ENCODE measurements at places on chromosomes 3 and 15.

DNA sequence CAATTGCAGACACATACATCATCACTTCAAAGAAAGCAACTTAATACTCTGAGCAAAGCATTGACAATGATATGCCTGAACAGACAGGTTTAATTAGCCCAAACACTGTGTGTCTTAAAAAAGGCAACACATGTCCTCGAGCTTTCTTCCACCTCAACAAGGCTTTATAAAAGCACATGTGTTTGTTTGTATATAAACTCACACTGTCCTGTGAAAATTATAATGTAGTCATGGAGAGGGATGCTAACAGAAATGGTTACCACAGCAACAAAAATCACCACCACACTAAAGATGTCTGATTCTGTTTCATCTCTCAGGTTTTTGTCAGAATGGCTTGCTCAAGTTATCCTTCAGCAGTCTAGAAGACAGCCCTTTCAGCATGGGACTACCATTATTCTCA is 314.7 kb downstream of the MAGI1 start:
- DNase-seq = no peak

DNA sequence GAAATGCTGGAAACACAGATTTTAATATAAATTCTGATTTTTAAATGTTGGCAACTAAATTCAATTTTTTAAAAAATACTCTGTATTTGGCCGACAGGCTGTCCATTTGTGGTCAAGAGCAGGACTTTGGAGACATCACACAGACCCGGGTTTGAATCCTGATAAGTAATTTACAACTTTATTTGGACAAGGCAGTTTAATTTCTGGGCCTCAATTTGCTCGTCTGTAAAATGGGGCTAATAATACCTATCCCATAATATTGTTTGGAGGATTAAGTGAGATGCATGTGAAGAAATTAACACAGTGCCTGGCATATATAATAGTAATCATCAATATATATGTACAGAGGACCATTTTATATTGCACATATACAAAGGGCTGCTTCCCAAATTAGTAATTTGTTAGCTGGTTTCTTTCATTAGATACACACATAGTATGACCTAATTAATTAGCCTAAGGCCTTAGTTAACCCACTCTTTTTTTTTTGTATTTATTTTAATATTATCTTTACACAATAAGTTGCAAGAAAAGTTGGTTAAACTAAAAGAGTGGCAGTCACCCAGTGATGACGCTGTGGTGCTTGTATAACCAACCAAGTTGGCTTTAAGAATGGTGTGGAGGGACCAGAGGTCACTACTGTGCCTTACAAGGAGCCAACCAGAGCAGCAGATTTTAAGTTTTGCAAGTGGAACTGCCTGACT is 665 bp downstream of the PIGB start:
- DNase-seq = peak; percentile 36

DNA sequence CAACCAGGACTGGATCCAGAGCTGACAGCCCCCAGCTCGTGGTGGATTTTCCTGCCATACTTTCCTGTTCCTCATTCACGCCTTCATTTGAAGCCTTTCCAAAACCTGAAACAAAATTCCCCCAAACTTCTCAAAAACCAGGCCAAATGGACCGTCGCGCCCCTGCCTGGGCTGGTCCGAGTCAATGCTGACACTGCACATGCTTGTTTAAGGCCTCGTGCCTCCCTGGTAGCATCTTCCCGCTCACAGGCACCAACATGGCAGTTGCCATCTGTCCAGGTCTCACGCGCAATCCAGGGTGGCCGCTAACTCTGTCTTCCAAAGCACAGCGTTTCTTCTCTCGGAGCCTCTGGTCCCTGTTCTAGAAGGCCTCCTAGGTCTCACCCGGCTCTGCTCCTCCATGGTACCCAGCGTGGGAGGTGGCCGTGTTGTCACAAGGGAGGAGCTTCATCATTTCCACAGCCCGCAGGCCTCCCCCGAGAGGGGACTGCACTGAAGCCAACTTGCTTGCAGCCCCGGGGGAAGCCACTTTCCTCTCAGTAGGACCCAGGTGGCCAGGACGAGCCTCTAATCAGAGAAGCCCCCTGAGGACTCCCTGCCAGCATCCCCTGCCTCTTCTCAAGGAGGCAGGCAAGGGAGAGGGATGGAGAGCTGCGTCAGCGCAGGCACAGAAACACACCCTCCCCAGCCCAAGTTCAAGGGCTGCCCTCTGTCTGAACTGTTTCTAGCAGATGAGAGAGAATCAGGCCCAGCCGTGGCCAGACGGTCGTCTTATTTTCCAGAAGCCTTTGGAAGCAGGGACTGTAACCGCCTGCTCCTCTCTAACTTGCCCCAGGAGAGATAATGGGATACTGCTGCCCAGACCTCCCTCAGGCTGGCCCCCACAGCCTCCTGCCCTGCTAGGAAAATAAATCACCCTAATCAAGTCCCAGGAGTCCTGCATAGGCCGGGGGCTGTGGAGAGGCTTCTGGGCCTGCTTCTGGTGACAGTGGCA is 152.8 kb upstream of the TLE3 start:
- no peak for DNase-seq

- no peak for DNase-seq
Measured at GRCh38 chr3:126300001-126300760, 57.0 kb downstream of the KLF15 start.

DNA sequence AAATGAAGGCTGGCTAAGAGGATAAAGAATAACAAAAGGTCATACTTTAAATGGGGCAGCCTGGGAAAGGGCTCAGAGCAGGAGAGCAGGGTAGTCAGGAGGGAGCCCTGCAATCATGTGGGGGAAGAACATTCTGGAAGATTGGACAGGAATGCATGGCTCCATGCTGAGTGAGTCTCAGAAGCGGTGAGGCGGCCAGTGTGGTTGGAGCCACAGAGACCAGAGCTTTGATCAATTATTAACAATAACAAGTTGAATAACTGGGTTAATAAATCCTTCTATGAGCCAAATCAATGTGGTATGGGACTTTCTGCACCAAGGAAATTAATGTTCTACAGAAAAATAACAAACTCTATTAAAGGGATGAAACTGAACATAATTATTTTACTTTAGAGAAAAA is 57.9 kb upstream of the DCUN1D1 start:
- DNase-seq = no peak

- DNase-seq = no peak
Measured at GRCh38 chr3:176328198-176328597, 869.1 kb downstream of the TBL1XR1 start.

GRCh38 chr3:5321666-5322340 is 134.3 kb downstream of the EDEM1 start:
- DNase-seq = no peak

DNA sequence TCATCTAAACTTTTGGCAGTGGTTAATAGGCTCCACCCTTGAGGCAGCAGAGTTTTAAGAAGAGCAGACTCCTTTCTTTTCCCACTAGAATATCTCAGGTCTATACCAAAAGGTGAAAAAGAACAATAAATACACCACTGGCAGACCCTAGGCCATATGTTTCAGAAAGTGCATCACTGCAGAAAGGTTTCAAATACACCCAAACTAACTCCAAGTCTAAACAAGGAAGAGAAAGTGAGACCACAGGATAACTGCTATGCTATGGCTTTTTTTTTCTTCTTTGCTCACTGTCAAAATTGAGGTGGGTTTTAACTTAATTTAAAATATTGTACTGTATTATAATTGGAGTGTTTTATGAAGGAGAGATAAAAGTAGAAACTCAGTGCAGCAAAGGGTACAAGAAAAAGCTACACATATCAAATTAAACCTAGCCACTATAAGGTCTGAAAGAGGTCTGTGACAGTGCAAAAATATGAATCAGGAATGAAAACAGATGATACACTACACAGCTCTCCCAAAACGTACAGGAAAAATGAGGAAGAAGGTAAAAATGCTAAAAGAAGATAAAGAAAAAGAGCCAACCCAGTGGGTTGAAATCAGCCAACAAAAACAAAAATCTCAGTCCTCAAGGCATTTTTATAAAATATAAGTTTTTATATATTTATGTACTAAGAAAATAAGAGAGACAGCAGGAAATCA is 8.4 kb downstream of the SNX4 start:
- no peak for DNase-seq

DNA sequence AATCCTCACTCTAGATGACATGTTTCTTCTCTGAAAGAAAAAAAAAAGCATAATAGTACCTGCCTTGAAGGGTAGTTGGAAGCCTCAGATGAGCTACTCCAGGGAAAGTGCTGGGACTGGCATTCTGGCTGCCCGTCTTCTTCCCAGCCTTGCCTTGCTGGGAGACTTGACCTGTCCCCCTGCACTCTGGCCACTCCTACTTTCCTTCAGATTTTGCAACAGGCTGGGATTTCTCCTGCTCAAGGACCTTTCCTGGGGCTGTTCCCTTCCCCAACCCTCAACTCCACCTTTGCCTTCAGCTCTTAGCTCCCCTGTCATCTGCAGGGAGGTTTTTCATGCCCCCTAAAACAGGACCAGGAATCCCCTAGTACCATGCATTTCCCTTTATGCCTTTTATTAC is 609.9 kb upstream of the CFAP20DC start:
- no peak for DNase-seq

DNA sequence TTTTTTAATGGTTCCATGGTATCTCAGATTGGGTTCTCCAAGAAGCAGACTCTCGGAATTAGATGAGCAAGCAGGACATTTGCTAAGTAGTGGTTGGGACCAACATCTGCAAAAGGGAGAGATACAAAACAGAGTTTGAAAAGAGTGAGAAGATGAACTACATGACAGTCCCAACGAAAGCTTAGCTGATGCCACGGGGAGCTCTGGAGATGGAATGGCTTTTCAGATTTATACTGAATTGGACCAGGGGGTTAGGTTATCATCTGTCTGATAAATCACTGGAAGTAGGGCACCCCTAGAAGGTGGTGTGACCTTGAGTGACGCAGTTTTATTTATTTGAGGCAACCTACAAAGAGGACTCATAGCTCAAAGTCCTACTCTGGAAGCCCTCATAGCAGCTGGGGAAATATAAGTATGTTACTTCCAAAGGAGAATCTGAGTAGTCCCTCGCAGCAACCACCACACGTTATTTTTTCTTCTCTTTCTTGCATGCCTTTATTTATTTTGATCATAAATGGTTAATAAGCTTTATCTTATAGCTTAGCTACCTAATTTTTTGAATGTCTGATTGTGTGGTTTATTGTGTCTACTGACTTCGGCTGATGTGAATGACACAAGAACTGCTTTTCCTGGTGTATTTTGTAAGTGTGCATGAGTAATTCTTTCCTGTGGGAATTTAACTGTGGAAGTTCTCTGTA is 815.4 kb downstream of the SQOR start:
- no peak for DNase-seq

GRCh38 chr3:45665101-45665572 is 24.1 kb upstream of the SACM1L start:
- DNase-seq = peak; percentile 74

DNA sequence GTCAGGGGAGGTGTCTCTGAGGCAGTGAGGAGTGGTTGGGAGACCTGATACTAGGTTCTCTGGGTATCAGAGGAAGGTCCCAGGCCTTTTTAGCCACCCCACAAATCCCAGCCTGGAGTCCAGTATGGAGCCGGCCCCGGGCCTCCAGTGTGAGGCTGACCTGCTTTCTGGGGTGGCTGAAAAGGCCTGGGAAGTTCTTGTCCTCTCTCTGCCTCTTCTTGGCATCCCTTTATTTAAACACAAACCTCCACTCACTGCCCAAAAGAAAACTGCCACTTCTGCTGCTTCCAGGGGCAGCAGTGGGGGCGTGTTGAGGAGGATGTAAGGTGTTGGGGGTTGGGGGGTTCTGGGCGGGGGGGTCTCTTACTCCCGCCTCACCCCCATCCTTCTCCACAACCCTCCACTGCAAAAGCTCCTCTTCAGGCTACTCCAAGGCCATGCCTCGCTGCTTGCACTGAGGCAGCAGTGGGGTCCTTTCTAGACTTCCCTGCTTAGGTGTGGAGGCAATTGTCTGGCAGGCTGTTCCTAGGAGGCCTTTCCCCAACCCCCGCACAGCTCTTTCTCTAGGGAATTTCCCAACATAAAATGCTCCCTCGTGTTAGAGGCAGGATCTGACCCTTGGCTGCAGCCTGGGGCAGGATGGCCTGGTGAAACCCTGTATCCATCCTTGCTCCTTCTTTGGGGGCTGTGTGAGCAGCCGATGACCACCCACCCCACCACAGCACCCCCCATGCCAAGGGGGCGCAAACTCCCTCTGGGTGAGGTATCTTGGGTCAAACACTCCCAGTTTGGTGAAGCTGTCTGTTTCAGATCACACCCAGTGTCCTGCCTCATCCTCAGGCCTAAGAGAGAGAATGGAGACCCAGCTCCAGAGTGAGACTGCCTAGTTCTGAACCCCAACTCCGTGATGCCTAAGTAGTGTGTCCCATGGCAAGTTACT is 12.1 kb upstream of the RAD18 start:
- DNase-seq = no peak

DNA sequence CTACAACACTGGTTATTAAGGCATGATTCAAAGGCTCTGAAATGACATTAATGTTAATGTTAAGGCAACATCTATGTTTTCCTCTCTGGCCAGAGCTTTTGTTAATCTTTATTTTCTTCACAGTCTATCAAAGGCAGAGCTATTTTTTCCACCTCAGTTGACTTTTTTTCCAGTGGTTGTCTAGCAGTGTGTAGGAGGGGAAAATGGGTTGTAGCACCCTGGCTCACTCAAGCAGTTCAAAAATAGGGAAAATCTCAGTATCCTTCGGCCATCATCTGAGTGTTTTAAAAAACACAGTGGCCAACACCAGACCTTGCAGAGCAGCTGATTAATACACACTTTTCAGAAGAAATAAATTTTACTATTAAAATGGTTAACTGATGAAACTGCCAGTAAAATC is 21.4 kb downstream of the CBLB start:
- DNase-seq = no peak

DNA sequence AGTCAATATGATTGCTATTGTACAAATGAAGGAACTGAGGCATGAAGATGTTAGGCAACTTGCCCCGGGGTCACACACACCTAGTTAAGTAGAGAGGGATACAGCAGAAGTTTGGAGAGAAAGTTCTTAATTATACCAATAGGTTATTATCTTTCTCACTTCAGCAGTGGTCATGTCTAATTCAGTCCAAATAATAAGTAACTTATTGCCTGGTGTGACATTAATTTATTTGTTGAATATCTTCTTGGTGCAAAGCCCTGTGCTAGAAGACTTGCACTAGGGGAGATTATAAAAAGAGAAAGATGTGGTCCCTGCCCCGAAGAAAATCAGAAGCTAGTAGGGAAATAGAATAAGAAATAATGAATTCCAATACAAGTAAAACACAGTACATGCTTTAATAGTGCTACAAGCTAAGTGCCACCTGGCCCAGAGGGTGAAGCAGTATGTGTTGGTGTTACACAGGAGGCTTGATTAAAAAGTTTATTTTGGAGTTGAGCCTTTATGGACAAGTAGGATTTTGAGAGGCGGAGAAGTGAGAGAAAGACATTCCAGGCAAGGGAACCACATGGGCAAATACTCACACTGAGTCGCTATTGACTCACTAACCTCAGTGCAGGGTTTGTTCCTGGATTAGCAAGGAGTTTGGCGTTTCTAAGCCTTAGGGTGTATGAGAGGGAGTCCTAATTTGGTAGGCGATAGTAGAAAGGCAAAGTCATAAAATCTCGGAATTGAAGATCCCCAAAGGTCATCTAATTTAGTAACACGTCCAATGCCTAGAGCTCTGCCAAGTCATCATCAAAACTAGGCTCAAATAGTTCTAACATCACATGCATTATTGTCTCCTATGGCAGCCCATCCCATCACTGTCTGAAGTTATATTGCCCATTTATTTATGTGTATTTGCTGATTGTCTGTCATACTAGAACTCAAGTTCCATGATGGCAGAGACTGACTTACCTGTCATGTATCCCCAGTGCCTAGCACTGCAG is 19.2 kb upstream of the GSK3B start:
- DNase-seq = no peak

All from NCI-H69 (cell line).